ENCODE measurements at places on chromosomes 1 and 21. TPM values are rescaled to one million over a fixed set of nuclear protein-coding genes. Genes with fewer than 3 reads are reported as not detected.

Gene CCDC190
- total RNA-seq = 4.6 TPM

Gene DNAI4
- total RNA-seq = 11.4 TPM

Gene KCNC4
- total RNA-seq = 6.8 TPM

Gene PKP1
- under 0.01 TPM for total RNA-seq

Gene VSIG8
- total RNA-seq = not detected

Gene MINDY1
- total RNA-seq = 10.9 TPM

Gene NKAIN1
- total RNA-seq = 0.36 TPM

Gene RGS8
- total RNA-seq = not detected

Gene NOS1AP
- not detected for total RNA-seq

Gene TNFRSF4
- total RNA-seq = 0.65 TPM

Gene SLC5A3
- 28.5 TPM for total RNA-seq

Gene HAX1
- 141 TPM for total RNA-seq

Gene HOOK1
- total RNA-seq = not detected

DNA sequence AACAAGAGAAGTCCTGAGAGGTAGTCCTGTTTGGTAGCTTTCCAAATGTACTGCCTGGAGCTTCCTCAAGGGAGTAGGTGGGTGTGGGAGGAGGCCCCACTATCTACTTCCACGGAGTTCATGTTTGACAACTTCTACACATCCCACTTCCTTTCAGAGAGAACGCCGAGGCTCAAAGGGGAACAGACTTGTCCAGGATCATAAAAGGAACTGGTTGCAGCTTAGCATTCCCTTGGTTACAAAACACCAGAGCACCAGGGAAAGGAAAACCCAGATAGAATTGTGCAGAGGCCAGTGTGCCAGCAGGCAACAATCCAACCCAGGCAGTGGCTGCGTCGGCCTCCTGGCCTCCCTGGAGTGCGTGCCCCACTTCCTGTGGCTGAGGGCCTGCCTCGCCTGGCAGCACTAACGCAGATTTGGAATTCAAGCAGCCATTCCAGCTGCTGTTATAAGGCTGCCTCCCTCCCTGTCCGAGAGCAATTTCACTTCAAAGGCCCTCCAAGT is 4.2 kb upstream of the RAP1GAP start:
- peak; percentile 91 for DNase-seq

- DNase-seq = no peak
These were observed 97.6 kb downstream of the PIK3R3 start for GRCh38 chr1:46034601-46035516.

DNA sequence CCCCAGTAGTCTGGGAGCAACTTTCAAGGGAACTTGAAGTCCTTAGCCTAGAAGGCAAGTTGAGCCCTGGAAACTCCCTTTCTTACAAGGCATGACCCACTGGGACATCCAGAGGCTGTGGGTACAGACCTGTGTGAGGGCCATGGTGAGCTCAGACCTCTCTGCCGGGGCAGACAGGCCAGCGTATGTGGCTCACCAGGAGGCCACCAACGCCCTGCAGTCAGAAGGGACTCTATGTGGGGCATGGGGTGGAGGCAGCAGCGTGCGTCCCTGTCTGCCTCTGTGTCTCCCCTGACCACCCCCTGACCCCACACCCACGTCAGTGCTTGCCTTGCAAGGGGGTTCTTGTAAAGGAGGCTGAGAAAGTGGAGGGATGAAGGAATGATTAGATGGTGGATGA is 10.8 kb downstream of the COQ8A start:
- no peak for DNase-seq

- peak; percentile 75 for DNase-seq
These were observed 17.1 kb upstream of the PRRC2C start for GRCh38 chr1:171468120-171468750.

- DNase-seq = peak; percentile 19
These were observed 30.7 kb upstream of the SERBP1 start for GRCh38 chr1:67460676-67461500.

- no peak for DNase-seq
These were observed 75.4 kb downstream of the NOS1AP start for GRCh38 chr1:162144853-162145252.

- DNase-seq = peak; percentile 54
These were observed 16.7 kb downstream of the ALX3 start for GRCh38 chr1:110053552-110054428.

DNA sequence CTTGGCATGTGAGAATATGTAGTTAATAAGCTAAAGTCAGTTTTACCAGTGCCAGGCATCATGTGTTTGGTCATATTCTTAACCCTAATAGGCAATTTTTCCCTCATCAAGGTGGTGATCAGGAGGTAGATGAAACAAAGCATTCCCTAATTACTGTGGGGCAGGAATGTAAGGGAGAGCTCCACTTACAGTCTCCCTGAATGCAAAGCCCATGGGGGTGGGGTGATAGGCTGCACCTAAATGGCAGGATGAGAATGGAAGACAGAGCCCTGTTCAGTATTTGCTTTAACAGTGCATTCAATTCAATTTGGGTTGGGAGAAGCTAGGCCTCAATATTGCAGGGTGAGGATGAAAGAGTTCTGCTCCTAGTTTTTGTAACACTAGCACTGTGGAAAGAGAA is 23.4 kb downstream of the ZNF678 start:
- DNase-seq = no peak

GRCh38 chr1:190739926-190740325 is 262.3 kb upstream of the BRINP3 start:
- no peak for DNase-seq

DNA sequence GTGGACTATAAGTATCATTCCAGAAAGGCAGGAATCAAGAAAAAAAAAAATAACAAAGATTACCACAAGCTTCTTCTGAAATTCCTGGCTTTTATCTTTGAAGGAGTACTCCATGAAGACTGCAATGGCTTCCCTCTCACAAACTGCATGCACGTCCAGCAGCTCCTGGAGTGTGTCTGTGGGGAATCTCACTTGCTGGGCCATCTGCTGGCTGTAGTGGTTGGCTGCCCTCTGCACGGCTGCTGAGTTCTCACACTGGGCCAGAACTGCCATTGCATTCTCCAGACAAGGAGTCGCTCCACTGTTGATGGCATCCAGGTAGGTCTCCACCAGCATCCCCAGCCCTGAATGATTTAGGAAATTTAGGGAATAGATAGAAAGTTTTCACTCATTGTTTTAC is 23.3 kb upstream of the GBP2 start:
- DNase-seq = peak; percentile 58

DNA sequence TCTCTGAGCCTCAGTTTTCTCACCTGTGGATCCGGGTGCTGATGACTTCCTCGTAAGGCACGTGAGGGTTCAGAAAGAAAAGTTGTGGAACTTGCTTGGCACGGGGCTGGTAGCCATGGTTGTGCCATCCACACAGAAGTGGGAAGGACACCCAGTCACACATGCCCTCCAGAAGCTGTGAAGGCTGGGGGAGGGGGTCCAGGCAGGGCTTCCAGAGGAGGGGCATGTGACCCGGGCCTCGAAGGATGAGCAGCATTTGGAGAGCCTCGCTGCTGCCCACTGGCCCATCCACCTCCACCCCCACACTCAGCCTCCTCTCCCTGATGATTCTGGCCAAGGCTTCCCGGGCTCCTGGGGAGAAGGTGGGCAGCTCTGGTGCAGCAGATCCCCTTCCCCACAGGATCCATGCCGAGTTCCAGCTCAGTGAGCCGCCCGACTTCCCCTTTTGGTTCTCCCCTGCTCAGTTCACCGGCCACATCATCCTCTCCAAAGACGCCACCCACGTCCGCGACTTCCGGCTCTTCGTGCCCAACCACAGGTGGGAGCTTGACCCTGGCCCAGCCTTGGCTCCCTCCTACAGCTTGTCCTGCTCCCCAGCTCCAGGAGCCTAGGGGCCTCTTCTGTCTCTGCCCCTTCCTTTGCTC is 9.4 kb downstream of the SELENON start:
- no peak for DNase-seq

GRCh38 chr1:32892368-32893197 is 6.3 kb downstream of the HPCA start:
- no peak for DNase-seq

GRCh38 chr1:9903801-9904527 is 6.1 kb downstream of the CTNNBIP1 start:
- DNase-seq = no peak

DNA sequence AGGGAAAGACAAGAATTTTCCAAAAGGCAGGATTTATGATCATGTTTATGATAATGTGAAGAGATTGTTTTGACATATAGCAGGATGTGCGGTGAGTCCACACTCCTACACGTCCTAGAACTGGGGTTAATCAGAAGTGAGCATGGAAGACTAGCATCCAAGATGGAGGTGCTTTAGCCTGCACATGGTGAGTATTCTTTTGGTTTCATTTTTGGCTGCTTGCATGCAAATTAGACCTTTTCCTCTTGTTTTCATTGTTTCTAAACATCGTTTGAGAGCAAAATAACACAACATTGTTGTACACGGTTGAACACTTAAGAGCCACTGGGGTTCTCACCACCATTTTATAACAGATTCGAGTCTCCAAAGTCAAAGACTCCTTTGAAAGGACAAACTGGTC is 14.9 kb upstream of the GUK1 start:
- DNase-seq = no peak

- no peak for DNase-seq
These were observed 94.6 kb downstream of the ADARB1 start for GRCh38 chr21:45169001-45169400.

DNA sequence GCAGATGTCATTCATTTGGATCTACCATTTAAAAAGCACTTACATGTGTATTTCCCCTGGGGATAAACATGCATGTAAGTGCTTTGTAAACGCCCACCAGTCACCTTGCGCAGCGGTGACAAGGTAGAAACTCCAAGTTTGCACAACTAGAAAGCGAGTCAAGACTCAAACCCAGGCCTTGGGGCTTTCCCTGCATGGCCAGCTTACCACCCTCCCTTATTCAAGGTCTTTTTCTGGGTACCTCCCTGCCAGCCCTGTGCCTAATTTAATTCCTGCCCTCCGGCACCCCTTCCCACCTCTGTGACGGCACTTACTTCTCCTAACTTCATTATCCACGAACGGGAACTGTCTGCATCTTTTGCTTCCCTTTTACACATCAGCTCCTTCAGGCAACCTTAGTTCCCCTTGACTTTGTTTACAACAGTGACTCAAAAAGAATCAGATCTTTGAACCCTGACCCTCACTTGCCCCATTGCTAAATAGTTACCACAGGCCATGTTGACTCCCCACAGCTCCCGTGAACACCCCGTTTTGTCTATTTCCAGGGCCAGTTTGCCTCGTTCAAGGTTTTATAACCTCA is 138.3 kb upstream of the ETS2 start:
- no peak for DNase-seq

GRCh38 chr1:25715888-25716287 is 84.1 kb upstream of the SELENON start:
- no peak for DNase-seq

GRCh38 chr1:200247518-200247917 is 162.3 kb downstream of the ZNF281 start:
- DNase-seq = no peak

DNA sequence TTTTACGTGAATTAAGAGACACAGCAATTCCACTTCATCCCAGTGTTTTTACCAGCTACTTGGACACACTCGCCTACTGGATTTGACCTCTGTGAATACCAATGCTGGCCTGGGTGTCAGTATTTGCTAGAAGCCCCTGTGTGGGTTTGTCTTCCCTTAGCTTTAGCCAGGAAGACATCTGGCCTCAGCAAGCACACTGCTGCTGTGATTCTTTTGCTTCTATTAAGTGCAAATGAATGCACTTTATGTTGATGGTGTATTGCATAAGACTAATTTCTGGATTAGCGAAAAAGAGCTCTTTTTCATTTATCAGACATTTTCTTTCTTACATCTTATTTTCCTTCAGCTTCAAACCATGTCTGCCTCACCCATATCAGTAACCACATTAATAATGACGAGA is 140.0 kb downstream of the CHRM3 start:
- no peak for DNase-seq

DNA sequence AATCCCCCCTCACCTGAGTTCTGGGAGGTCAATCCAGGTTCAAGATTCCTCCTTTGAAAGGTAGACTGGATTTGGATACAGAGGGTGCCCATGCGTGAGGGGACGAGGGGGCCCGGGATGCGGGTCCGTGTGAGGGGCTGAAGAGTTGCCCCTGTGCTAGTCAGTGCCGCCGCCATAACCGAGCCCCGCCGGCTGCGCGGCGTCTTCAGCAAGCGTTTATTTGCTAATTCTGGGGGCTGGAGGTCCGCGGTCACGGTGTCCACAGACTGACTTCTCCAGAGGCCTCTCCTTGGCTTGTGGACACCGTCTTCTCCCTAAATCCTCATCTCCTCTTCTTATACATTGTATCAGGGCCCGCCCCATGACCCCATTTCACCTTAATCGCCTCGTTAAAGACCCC is 20.9 kb upstream of the SAMD11 start:
- no peak for DNase-seq

DNA sequence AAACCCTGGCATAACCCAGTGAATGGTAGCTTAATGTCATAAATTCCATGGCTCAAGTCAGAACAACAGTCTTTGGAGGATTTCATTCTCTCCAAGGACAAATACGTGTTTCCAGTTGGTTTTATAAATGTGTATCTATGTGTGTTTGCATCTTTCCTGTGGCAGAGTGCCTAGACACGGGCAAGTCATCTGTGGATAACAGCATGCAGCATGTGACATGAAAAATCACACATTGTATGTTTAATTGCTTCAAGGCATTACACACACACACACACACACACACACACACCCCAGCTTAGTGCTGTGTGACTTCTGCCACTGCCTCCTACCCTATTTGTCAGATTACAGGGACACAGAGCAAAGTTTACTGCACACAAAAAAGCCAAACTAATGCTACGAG is 68.2 kb upstream of the SSX2IP start:
- DNase-seq = no peak

DNA sequence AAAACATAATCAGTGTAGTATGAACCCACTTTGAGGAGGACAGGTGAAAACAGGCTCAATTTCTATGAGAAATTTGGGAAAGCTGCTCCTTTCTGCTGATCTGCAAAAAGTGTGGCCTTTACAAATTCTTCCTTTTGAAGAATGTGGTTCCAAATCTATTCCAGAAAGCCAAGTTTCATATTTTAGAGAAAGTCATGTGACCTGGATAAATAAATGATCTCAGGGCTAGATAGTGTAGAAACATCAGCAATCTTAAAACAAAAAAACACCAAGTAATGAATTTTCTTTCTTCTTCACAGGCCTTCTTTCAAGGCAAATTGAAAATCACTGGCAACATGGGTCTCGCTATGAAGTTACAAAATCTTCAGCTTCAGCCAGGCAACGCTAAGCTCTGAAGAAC is 11.7 kb upstream of the PODN start:
- DNase-seq = peak; percentile 48

- DNase-seq = no peak
These were observed 42.4 kb downstream of the ATP6V1G3 start for GRCh38 chr1:198498103-198498385.

DNA sequence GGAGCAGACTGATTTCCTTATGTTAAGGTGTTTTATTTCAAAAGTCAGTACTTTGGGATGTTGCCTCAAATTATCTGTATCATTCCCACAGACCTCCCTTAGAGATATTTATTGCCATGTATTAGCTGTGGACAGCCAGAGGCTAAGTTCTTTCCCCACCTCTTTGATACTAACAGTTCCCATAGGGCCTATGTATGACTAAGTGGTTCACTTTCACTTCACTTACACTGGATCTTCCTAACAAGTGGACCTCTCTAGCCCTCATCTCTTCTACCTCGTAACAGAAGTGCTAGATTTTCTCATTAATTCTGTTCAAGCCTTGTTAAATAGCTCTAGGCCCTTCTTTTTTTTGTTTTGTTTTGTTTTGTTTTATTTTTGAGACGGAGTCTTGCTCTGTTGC is 6.2 kb downstream of the TRAF5 start:
- DNase-seq = peak; percentile 50

- DNase-seq = no peak
These were observed 299.1 kb upstream of the DEPDC1 start for GRCh38 chr1:68795956-68796355.

Measured in fibroblast of the aortic adventitia (primary cell).